GM23248 (cell line): ENCODE measurements at places on chromosomes 12 and 14.

DNA sequence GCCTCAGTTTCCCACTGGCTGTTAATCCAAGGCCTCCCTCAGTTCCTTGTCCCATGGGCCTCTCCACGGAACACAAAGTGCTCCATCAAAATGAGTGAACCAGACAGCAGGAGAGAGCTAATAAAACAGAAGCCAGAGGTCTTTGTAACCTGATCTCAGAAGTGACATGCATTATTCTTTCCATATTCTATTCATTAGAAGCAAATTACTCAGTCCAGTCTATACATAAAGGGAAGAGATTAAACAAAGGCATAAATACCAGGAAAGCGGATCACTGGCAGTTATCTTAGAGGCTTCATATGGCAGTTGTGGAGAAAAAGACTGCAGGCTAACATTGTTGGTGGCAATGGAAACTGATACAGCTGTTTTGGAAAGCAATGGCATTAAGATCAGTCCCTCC lies 170.6 kb upstream of the GARIN6 start:
- DNase-seq: no peak

DNA sequence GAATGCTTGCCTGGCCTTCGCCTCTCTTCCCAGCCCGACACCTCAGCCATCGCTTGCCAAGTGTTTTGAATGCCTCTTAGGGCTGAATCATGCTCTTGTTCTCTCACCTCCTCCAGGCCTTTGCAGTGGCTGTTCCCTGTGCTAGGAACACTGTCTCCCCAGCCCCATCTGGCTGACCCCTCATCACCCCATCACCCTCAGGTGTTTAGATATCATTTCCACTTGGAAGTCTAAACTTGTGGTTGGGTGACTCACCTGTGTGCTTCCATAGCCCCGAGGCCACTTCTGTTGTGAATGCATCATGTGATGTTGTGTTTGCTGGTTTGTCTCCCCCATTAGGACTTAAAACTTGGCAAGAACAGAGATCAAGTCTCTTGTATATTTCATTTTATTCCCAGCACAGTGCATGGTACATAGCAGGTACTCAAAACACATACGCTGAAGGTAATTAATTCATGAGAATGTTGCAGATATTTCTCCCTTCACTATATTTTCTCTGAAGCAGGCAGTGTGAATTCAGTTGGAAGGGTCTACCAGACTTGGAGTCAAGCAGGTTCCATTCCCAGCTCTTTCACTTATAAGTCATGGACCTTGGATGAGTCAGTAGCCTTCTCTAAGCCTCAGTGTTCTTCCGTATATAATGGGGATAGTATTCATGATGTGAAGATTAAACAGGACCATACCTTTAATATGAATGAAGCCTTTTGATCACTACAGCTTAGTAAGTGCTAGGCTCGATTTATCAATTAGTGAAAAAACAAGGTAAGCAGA lies 67.8 kb downstream of the HRK start:
- DNase-seq: no peak

DNA sequence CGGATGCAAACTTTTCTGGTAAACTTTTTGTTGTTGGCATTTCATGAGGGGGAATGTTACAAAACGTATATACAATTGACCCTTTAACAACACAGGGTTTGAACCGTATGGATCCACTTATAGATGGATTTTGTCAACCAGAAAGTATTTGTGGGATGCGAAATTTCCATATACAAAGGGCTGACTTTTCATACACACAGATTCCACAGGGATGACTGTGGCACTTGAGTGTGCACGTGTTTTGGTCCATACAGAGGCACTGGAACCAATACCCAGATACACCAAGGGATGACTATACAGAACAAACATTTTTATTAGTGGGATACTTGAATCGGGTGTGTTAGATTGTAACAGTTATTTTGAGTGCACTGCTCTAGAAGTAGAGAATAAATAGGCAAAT lies 29.8 kb upstream of the CCT2 start:
- peak; percentile 96 for DNase-seq

DNA sequence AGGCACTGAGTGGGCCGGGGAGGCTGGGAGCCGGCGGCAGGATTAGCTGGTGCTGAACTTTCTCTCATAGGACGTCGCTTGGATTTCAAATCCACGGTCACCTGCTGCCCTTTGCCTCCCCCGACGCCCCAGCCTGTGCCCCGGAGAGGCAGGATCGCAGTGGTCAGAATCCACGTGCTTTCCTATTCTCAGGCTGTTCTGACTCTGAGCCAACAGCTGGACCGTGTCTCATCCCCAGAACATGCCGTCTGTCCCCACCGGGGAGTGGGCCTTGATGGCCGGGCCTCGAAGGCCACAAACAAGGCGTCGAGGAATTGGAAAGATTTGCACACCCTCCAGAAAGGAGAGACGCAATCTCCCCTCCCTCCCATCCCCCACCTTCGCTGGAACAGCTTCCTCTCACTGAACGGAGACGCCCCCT lies 18.5 kb upstream of the MLXIP start:
- no peak for DNase-seq

DNA sequence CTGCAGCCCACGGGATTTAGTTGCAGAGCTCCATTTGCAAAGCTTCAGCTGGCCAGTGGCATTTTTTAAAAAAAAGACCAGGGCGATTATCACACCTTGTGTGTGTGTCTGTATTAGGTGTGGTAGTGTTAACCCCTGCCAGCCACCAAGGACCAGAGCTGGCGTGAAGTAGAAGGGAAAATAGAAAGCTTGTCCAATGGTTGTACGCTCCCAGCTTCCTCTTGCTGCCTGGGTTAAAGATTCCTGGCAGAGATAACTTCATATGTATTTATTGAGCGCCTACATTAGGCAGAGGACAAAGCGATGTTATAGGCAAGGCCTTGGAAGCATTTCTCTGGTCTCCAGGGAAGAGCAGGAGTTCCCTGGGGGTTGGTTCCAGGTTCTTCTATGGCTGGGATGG lies 3.2 kb downstream of the JDP2 start:
- no peak for DNase-seq

- peak; percentile 10 for DNase-seq
Observed at GRCh38 chr14:95979339-95980042, 59.7 kb upstream of the C14orf132 start.

GRCh38 chr14:38522724-38523123 lies 266.8 kb upstream of the CLEC14A start:
- peak; percentile 30 for DNase-seq
